ENCODE measurements at places on chromosomes 11 and 22.

- no peak for DNase-seq
Observed at GRCh38 chr11:92572559-92572958, 347.9 kb downstream of the FAT3 start.

- DNase-seq = no peak
Observed at GRCh38 chr22:18062421-18062820, 15.4 kb upstream of the PEX26 start.

DNA sequence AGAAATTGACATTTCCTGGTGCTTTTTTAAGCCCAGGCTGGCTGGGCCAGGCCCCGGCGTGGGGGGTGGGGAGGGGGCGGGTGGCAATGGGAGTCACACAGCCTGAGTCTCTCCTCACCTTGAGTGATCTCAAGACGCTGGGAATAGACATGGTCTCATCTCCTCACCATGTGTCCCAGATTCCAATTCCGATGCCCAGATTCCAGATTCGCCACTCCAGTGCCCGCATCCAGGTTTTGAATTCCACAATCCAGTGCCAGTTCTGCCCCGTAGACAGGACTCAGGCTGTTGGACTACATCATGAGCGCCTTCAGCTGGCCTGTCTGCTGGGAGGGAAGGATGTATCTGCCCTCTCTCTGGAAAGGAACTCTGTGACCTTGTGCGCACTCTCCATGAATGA lies 19.1 kb downstream of the KCNC1 start:
- no peak for DNase-seq

DNA sequence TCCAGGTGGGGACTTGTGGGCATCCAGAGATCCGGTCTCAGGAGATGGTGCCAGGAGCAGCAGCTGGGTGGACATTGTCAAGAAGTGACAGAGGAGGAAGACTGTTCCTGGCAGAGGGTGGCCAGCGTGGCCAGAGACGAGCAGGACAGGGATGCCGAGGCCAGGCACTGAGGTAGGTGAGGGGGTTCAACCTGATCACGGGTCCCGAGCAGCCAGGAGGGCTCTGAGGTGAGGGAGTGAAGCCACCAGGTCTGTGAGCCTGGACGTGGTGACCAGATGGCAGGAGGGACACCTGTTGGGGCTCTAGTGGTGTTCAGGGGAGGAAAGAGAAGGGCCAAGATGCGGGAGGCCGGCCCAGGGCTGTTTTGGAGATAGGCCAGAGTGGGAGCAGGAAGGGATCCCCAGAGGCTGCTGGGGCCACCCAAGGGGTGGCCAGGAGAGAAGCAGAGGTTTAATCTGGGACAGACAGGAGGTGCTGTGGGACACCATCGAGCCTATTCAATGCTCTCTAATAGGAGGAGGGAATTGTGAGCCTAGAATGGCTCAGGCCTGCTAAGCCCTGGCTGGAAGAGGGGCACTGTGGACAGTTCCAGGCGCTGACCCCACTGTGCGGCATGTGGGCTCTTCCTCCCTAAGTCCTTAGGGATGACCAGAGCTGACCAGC lies 6.3 kb downstream of the PPM1F start:
- no peak for DNase-seq

- DNase-seq = no peak
Observed at GRCh38 chr11:81222491-81222890, 1511.2 kb downstream of the FAM181B start.

- no peak for DNase-seq
Observed at GRCh38 chr22:42001706-42002105, 3.1 kb downstream of the WBP2NL start.

GRCh38 chr11:24589064-24589463 lies 92.2 kb downstream of the LUZP2 start:
- no peak for DNase-seq

DNA sequence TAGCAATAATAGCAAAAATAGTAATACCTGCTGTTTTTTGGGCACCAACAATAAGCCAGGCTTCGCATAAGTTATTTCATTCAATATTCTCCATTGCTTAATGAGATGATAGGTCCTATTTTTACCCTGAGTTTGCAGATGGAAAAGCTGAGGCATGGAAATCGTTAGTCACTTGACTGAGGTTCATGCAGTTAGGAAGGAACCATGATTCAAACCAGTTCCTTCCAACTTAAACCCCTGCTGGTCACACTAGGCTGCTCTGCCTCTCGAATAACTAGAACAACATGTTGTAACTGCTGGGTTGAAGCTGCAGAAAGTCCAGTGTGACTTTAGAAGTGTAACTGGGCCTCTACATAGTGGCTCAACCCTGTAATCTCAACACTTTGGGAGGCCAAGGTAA lies 69.3 kb downstream of the SEZ6L start:
- no peak for DNase-seq

DNA sequence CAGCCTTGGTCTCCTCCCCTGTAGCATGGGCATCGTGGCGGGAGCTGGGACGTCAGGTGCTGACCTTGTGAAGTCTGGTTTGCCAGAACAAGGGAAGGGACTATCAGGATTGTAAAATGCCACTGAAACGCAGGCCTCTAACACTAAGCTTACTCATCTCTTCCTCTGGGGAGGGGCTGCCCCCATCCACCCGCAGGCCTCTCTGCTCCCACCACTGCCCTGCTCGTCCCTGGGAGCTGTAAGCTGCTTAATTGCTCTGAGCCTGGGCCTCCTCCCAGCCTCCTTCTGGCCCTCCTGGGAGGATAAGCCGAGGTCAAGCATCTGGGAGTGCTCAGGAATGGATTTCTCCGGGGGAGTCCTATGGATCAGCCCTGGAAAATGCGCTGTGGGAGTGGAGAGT lies 8.4 kb downstream of the SHISAL1 start:
- peak; percentile 52 for DNase-seq

DNA sequence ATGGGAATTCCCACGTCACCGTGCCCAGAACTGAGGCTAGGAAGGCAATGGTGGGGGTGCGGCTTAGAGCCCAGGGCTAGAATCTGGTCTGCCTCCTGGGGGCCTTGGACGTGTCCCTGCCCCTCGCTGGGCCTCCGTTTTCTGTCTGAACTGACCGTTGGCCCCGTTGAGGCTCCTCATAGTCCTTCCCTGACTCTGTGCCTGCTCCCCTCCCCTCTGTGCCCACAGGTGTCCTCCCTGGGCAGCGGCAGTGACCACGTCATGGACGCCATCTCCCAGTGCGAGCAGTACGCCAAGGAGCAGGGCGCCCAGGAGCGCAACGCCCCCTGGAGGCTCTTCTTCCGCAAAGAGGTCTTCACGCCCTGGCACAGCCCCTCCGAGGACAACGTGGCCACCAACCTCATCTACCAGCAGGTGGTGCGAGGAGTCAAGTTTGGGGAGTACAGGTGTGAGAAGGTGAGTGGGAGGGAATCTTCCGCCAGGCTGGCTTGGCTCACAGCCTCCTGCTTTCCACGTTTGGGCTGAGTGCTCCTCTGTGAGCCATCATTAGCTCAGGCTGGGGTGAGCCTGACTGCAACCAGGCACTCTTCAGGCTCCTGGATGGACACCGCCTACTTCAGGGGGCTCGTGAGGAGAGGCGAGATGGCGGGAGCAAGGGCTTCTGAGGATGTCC lies 63.9 kb downstream of the MYO7A start:
- no peak for DNase-seq

- no peak for DNase-seq
Observed at GRCh38 chr22:35812600-35812999, 94.9 kb downstream of the APOL5 start.

DNA sequence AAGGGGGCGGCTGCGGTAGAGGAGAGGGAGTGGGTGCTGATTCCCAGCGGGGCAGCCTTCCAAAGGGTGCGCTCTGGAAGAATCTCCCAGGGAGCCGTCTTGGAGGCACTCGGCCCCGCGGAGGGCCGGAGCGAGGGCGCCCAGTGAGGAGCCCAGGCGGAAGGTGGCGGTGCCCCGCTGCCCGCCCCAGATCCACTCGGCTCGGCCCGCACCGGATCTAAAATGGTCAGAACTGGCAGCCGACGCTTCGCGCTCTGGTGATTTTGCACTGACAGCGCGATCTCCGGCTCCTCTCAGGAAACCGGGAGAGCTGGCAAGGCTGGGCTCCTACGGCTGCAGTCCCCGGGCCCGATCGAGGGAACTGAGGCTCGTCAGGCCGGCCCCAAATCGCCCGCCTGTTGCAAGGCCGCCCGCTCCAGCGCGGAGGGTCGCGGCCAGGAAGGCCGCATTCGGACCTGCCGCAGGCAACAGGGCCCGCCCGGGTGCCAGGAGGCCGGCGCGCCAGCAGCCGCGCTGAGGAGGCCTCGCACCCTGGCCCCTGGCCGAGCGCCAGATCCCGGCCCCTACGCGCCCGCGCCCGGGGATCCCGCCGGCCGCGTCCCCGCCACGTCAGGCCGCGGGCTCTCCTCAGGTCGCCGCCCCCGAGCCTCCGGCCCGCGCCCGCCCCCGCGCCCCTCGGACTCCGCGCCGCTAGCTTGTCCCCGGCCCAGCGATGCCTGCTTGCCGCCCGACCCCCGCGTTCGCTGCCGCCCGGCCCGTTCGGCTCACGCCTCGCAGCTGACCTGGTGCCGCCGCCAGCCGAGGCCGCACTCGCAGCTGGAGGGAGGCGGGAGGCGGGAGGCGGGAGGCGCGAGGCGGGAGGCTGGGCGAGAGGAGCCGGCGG lies at the start of gene KLHL22:
KLHL22 (minus strand) TSS at position 818 of the 883 bp plus-strand sequence. CDS start 6,584 bp downstream, outside the sequence.
- no peak for DNase-seq

- DNase-seq = no peak
Observed at GRCh38 chr22:47210686-47211085, 448.2 kb downstream of the TBC1D22A start.

DNA sequence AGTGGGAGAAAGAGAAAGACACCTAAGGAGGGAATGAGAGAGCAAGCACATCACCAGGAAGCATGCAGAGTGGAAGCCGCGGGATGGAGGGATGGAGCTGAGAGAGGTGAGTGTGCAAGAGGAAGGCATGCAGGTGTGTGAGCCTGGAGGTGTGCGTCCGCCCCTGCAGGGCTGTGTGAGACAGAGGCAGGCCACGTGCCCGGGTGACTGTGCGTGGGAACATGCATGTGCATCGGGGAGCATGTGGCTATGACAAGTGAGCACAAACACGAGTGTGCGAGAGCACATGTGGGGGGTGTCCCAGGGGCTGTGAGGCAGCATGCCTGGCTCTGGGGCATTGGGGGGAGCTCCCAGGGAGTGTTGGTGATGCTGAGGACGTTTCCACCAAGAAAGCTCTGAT lies 29.9 kb downstream of the PTPN5 start:
- DNase-seq = no peak

GRCh38 chr11:125950696-125951651 lies 5.1 kb downstream of the VSIG10L2 start:
- DNase-seq = no peak

GRCh38 chr11:12076840-12077534 lies 33.4 kb upstream of the MICAL2 start:
- no peak for DNase-seq

GRCh38 chr22:45885941-45886395 lies 91.0 kb downstream of the WNT7B start:
- no peak for DNase-seq

DNA sequence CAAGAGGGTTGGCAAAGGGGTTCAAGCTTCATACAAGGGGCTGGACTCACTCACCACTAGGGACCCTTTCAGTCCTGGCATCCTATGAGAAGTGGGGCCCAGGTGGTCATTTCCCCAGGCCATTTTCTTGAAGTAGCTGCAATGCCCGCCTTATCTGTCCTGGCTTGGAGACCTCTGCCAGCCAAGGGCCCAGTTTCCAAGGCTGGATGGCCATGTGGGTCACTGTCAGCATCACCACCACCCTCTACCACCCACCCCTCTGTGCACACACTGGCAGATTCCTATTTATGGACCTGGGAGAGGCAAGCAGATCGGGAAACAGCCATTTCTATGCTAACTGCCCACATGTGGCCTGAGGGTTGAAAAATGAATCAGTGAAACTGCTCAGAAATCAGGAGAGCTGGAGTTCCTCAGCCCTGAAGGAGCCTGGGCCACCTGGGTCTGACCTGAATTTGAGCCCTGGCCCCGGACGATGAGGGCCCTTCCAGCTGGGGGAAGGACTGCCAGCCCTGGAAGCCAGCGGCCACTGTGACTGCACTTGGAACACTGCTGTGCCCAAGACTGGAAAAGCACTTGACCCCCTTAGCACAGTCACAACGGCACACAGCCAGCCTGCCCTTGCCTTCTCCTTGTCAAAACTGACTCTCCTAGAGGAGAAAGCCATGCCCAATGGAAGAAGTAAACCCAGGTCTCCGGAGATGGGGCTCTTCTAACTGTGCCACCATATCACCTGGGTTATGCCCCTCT lies 442.2 kb downstream of the BUD13 start:
- DNase-seq = no peak

DNA sequence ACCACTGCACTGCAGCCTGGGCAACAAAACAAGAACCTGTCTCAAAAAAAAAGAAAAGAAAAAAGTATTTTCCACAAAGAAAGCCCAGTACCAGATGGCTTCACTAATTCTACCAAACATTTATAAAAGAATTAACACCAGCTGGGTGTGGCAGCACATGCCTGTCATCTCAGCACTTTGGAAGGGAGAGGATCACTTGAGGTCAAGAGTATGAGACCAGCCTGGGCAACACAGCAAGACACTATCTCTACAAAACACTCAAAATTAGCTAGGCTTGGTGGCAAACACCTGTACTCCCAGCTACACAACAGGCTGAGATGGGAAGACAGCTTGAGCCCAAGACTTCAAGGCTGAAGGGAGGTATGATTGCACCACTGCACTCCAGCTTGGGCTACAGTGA lies 20.1 kb downstream of the RSF1 start:
- DNase-seq = no peak

DNA sequence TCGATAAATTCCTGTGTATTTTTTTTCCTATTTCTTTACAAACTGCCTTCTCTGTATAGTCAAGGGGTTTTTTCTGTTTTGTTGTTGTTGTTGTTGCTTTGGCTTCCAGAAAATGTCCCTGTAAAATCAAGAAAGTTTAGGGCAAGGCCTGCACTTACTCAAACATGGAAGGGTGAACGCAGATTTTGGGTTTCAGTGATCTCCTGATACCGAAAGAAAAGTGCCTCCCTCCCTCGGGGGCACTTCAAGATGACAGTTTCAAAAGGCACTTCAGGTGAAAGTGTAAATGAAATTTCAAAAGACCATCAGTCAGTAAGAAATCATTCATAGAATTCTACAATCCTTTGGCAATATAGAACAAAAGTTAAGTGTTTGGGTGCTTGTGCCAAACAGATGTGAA lies 43.4 kb upstream of the TMPRSS4 start:
- DNase-seq = no peak

DNA sequence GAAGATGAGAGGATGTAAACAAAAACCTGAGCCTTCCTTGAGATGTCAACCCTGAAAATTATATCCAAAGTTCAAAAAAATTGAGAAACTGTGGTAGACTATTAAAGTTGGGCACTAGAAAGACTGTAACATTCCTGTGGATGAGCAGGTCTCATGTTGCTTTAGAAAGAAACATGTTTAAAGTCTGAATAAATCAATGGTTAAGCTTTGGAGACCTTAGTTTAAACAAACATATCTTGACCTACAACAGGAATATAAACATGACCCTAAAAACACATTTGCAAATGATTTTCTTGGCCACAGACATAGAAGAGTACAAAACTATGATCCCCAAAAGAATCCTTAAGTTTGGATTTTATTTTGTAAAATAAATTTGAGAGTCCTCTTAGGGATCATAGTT lies 38.1 kb upstream of the PCF11 start:
- DNase-seq = no peak

- peak; percentile 72 for DNase-seq
Observed at GRCh38 chr11:12787847-12788246, 113.6 kb downstream of the TEAD1 start.

GRCh38 chr22:23754220-23754919 lies at the start of gene VPREB3:
Gene VPREB3 (minus strand): TSS chr22:23754425. CDS start chr22:23754363, 62 bp downstream.
- no peak for DNase-seq

Data from A172 (cell line).